ENCODE measurements at places on chromosomes 13 and 19. TPM values are rescaled to one million over a fixed set of nuclear protein-coding genes. Genes with fewer than 3 reads are reported as not detected.

Gene WIZ
- total RNA-seq, result 52.4 TPM

DNA sequence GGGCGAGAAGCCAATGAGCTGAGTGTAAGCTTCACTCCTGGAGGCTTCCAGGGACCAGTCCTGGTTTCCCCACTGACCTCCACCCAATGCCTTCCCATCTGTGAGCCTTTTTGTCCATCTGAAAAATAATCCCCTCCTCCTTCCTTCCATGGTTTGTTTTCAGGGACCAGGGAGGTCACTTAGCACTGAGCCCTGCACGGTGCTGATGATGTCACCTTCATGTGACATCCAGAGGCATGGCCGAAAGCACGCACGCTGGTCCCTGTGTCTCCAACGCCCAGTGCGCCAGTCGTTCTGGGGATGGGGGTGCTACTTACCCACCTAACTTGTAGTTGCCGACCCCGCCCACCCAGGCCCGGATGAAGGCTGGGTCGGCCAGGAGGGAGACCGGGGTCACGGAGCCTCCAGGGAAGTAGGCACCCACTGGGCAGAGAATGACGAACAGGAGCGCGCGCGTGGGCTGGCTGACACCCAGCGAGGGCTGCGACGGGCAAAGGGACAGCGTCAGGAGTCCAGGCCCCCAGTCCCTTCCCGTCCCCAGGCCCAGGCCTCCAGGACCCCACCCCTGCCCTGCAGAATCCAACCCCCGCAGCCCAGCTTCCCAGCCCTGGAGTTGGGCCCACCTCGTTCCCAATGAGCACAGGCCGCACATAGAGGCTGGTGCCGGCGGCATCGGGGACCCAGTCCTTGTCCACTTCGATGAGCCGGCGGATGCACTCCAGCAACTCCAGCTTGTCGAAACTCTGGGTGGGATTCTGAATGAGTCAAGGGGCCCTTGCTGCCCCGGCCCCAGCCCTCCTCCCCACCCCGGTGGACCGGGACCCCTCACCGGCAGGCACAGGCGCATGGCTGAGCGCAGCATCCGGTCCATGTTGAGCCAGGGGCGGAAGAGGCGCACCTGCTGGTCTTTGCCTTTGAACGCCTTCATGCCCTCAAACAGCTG is 11.2 kb downstream of the BCAT2 start:
- no peaks in the 10 kb centered on the region for H3K36me3 ChIP-seq
- H3K4me1 ChIP-seq, result peaks cover 30% of the 10 kb centered on the region
- no peak for DNase-seq
- H3K27me3 ChIP-seq, result no peaks in the 10 kb centered on the region
- peak overlapping the region; percentile 85 for H3K27ac ChIP-seq

Gene SPACA7
- total RNA-seq, result not detected

Gene ADGRE1
- not detected for total RNA-seq

- DNase-seq, result no peak
- peak within 1 kb of the TSS; percentile 98 for H3K4me3 ChIP-seq
- peak within 1 kb of the TSS; percentile 100 for H3K27ac ChIP-seq
- peaks cover 37% of the 10 kb centered on the region for H3K4me1 ChIP-seq
- H3K27me3 ChIP-seq, result no peaks in the 10 kb centered on the region
- H3K36me3 ChIP-seq, result peaks cover 5% of the 10 kb centered on the region
These were observed at the start of gene PRMT1 for GRCh38 chr19:49677231-49677900. TSS of gene PRMT1 (plus strand) at chr19:49677271. CDS start at chr19:49677281, 10 bp downstream.

GRCh38 chr13:100130092-100130491 is 41.2 kb downstream of the PCCA start:
- H3K4me3 ChIP-seq, result no peak overlapping the region
- H3K27me3 ChIP-seq, result no peaks in the 10 kb centered on the region
- peak overlapping the region; percentile 12 for H3K27ac ChIP-seq
- H3K4me1 ChIP-seq, result peaks cover 51% of the 10 kb centered on the region

DNA sequence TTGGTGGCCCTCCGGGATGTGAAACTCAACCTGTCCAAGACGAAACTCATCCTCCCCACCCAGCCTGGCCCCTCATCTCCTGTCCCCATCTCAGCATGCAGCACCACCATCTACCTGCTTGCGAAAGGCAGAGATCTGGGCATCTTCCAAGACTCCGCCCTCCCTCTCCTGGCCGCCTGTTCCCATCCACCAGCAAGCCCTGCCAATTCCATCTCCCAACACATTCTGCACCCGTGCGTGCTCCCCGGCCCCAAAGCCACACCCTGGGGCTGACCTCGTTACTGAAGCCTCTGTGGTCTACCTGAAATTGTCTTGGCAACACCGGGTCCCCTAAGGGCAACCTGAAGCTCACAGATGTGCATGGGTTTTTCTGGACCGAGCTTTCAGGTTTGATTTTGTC is 13.2 kb upstream of the CAMSAP3 start:
- H3K27me3 ChIP-seq, result peaks cover 45% of the 10 kb centered on the region
- no peak overlapping the region for H3K4me3 ChIP-seq

Gene NLRP5
- total RNA-seq, result not detected

Gene CDKN2D
- 12.0 TPM for total RNA-seq

- no peaks in the 10 kb centered on the region for H3K27me3 ChIP-seq
- H3K36me3 ChIP-seq, result no peaks in the 10 kb centered on the region
- H3K4me1 ChIP-seq, result no peaks in the 10 kb centered on the region
- H3K27ac ChIP-seq, result no peak overlapping the region
These were observed 80.1 kb downstream of the ZNF486 start for GRCh38 chr19:20247016-20247683.

DNA sequence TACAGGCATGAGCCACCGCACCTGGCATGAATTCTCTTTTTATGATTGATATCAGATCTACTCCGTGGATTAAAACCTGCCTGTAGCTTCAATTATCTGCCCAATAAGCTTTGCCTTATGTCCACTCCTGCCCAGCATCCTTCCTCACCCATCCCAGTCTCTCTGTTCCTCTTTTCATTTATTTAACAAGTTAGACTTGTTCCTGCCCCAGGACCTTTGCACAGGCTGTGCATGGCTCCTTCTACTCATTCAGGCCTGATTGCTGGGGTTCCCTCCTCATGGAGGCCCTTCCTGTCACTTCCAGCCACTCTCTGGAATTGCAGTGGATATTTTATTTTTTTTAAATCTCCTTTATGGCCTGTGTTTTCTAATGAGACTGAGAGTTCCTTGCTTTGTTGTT is 27.6 kb downstream of the SMARCA4 start:
- no peaks in the 10 kb centered on the region for H3K4me1 ChIP-seq
- no peak overlapping the region for H3K4me3 ChIP-seq
- peaks cover 18% of the 10 kb centered on the region for H3K36me3 ChIP-seq
- DNase-seq, result no peak
- no peaks in the 10 kb centered on the region for H3K27me3 ChIP-seq
- no peak overlapping the region for H3K27ac ChIP-seq

Gene SMIM44
- not detected for total RNA-seq

Gene HAUS8
- 8.2 TPM for total RNA-seq

DNA sequence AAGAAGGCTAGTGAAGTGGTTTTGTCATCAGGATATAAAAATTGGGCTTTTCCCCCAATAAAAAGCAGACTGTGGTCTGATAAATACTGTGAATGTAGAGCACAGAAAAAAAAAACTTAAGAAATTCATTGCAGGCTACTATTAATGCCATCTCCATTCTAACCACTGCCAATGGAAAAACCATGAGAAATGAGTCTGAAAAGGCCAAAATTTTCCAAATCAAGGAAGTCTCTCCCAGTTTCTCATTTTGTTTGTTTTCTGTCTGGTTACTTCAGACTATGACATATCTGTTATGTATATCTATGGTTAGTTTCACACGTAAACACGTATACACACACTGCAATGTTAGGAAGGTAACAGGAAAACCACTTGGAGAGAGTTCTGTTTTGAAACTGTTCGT is 193.6 kb upstream of the TSC22D1 start:
- no peak overlapping the region for H3K27ac ChIP-seq
- DNase-seq, result no peak
- no peak overlapping the region for H3K4me3 ChIP-seq
- H3K36me3 ChIP-seq, result peaks cover 1% of the 10 kb centered on the region
- no peaks in the 10 kb centered on the region for H3K4me1 ChIP-seq

DNA sequence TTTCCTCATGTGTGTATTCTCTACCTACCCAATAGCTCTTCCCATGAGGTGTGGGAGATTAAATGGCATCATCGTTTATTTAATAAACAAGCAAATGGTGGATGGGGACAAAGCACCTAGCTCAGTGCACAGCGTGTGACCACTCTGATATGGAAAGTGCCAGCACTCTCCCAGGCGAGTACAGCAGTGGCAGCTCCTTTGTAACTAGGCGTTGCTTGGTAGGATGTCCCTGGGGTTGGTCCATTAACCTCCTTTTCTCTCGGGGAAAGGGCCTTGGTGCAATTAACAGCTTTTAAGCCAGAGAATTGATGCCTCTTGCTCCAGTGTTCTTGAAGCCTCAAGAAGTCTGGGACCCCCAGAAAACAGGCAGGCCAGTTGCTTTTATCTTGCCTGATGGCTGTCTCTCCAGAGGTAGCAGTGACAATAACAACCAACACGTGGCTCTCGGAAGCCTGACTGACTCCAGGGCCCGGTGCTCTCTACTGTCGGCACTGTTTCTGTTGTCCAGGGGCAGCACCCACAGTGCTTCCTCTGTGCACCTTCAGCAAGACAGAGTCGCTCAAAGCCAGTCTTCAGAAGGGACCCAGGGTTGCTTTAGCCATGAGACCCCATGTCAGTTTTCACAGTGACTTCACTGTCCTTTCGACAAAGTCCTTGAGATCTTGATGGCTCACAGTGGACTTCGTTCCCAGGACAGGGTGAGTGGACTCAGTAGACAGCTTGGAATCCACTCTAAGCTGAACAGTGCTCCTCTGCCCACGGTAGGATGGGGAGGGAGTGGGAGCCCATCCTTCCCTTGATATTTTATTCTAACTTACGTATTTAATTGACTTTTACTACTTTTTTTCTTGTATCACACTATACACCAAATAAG is 33.9 kb upstream of the NPAS1 start:
- peak overlapping the region; percentile 22 for H3K27ac ChIP-seq
- no peaks in the 10 kb centered on the region for H3K27me3 ChIP-seq
- peaks cover 43% of the 10 kb centered on the region for H3K4me1 ChIP-seq
- no peak overlapping the region for H3K4me3 ChIP-seq
